CD4-positive, CD25-positive, alpha-beta regulatory T cell (primary cell): ENCODE measurements at places on chromosomes 7 and 10. TPM values are rescaled to one million over a fixed set of nuclear protein-coding genes. Genes with fewer than 3 reads are reported as not detected.

DNA sequence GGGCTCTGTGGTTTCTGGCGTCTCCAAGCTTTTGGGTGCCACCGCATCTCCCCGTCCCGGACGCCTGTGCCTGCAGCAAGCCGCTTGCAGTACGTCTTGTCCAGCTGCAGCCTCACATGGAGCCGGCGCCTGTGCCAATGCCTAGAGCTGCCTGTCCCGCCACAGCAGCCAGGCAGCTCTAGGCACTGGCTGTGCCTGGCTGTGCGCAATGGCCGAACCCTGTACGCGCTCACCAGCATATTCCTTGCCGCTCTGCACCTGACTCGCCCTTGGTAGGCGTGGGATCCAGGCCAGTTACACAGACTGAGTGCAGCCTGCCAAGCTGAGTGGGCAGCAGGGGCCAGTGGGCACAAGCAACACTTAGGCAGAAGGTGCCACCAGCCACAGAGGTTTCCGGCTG is 381.2 kb upstream of the SORCS1 start:
- no peak for DNase-seq

DNA sequence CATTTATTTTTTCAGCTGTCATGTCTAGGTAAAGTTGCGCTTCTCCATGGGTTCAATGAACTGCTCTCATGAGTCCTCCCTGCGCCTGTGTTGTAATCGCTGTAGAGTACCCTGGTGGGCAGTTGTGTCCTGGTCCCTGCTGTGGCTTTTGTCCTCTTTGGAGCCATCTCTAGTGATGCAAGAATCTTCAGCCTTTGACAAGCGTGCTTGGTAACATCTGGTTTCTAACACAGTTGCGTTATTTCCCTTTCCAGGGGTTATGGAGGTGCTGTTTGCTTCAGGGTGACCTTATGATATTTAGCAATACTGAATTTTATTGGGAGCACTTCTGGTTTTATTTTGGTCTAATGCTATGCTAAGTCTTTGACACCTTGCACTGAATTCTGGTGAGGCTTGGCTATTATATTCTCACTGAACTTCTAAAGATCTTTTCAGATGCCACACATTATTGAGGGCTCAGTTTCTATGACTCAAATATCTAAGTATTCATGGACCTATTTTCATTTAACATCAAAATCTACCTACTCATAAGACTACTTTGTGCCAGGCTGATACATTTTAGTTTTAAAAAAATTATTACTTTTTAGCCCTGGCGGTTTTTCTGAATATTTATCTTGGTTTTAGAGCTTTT is 88.6 kb downstream of the FANK1 start:
- no peak for DNase-seq

Gene EN2
- not detected for total RNA-seq

DNA sequence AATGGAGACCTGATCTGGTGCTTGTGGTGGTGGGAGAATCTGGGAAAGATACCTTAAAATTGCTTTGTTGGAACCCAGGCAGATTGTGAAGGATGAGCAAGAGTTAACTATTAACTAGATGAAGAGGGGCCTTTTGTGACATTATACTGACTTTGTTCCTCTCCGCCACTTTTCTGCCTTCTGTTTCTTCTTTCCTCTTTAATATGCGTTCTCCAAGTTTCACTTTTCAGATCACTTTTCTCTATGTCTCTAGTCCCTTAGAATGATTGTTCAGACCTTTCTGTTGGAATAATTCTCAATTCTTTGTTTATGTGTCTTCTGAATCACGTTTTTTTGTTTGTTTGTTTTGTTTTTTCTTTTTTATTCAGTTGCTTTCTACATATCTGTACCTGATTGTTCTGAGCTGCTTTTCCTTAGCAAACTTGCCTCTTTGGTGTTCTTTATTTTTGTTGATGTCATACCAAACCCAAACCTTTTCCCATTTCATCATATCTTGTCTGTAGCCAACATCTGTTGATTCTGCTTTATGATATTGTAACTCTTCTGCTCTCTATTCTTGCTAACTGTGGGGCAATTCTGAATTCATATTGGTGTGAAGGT is 2.8 kb downstream of the BMPR1A start:
- no peak for DNase-seq

Gene MMRN2
- total RNA-seq: 0.17 TPM

Gene NFE2L3
- total RNA-seq: 10.9 TPM

DNA sequence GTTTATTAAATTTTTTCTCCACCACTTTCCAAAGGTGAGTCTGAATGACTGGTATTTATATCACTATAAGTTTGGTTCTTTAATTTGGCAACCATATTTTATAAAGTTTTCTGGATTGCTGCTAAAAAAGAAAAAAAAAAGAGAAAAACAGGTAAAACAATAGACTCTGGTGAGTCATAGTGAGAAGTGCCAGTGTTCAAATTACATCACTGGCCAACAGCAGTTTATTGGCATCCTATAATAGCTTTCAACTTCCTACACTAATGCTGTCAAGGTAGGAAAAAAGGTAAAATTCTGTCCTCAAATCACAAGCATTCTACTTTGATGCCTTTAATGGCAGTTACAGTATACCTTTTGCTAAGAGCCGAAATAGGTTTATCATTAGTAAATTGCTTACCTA is 808.8 kb downstream of the GRM8 start:
- no peak for DNase-seq

GRCh38 chr7:9958486-9958885 is 1015.2 kb upstream of the PHF14 start:
- DNase-seq: no peak
